Right renal cortex interstitium (tissue), 3 donors: ENCODE measurements at places on chromosomes 1 and 21. TPM values are rescaled to one million over a fixed set of nuclear protein-coding genes. Genes with fewer than 3 reads are reported as not detected.
A peak's percentile ranks its signal among the peaks of the same experiment; 100 is the strongest.

Gene FAM229A
- 4.1 TPM for polyA plus RNA-seq

Gene PTBP2
- 52.2 TPM for polyA plus RNA-seq

Gene FHAD1
- 3.2 TPM for polyA plus RNA-seq

Gene PLEKHN1
- polyA plus RNA-seq, result 0.27 TPM

Gene CEP170
- polyA plus RNA-seq, result 55.2 TPM

Gene USP16
- 48.6 TPM for polyA plus RNA-seq

DNA sequence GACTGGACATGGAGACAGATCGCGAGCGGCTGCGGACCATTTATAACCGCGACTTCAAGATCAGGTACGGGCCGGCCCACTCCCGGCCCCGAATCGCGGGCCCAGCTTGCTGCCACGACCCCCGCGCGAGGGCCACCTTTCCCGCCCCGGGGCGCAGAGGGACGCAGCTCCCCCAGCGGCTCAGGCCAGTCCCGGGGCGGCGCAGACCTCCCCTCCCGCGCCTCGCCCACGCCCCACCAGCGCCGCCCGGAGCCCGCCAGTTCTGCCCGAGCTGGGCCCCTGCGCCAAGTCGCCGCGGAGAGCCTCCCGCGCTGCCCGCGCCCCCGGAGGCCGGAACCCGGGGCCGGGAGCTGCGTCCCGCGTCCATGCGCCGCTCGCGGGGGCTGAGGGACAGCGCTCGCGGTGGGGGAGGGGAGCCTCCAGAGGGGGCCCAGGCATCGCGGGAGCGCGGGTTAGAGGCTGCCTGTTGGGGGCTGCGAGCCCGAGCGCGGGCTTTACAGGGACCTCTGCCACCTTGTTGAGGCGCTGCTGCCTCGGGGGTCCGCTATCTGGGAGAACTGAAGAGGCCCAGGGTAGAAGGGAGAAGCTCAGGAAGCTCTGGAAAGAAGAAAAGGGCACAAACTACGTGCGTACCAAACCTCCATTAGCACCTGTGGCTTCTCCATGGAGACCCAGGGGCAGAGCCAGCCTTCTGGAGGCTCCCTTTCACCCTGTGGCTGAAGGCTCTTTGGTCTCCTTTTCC, 698 bp downstream of the MOV10 start:
- DNase-seq, result peak; percentile 33

GRCh38 chr1:234475167-234475793, 3.7 kb downstream of the TARBP1 start:
- DNase-seq, result no peak

DNA sequence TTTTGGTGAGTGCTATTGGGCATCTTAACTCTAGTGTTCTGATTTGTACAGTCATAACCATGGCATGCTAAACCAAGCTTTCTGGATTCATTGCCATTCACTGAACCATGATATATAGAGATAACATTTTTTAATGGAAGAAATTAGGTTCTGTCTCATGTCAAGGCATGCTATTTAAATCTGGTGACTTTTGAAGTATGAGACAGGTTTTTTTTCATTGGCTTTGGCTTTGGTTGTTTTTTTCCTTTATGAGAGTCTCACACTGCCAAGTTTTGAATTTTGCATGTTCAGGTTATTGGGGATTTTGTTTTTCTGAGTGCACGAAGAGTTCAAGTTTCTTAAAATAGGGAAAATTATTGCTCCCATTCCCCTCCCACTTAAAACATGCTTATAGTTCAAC, 141.3 kb upstream of the ADAMTS5 start:
- DNase-seq, result no peak

- no peak for DNase-seq
Observed at GRCh38 chr1:230879778-230880177, 11.5 kb upstream of the C1orf198 start.

DNA sequence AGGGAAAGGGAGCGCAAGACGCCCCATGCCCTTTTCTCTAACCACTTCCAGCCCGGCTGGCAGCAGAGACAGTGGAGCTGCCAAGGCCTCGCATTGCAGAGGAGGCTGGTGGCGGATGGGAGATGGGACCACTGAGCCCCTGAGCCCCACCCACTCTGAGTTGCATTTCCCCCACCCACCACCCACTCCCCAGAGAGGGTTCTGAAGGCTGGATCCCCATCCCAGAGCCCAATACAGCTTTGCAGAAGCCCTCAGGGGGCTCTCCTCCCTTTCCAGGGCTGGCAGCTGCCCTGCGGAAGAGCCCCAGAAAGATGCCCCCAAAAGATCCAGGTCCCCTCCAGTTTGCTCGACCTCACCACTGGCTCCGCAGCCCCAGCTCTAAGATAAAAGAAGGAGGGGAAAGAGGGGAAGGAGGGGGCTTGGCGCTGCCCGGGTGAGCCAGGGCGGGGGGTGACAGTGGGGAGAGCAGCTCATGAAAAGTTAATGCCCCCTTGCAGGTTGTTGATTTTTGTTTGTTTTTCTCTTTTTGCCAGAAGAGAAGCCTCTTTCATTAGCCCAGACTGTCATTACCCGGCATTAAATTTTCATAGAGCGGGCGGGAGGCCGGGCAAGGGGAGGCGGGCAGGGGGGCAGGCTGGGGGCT, 38.4 kb upstream of the CASZ1 start:
- DNase-seq, result no peak

- no peak for DNase-seq
Observed at GRCh38 chr1:36871146-36871971, 163.0 kb downstream of the GRIK3 start.

DNA sequence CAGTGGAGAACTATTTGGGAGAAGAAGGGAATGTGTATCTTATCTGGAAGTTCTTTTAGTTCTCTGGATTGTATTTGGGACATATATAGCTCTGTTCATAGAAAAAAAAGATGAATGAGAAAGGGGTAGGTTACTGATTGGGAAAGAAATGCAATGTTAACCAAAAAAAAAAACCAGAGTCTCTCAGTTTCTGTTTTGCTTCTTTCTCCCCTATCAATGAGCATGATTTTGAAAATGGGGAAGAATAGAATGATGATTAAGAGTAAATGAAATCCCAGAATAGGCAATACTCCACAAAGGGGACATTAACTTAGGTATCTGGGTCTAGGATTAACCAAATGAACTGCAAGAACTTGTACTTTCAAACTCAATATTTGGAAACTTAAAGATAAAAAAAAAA, 92.9 kb downstream of the RHOU start:
- no peak for DNase-seq

DNA sequence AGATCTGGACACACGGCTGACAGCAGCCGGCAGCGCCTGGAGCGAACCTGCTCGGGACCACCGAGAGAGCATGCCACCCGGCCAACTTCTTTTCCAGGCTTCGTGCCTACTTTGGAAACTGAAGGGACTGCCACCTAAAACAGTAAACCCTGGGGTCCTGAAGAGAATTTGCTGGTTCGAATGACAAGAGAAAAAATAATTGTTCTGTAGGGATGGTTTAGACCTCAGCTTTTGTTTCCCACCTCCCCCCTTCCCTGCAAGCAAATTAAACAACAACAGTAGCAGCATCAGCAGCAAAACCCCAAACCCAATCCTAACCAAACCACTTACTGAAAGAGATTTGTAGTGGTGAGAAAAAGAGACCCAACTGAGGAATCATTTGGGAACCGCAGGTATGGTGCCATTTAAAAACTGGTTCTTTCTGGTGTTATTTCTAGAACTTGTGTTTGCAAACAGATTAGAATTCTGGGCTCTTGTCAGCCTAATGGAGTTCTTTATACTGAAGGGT, 105.6 kb downstream of the LEPR start:
- DNase-seq, result no peak

GRCh38 chr21:15823486-15824150, 93.8 kb downstream of the USP25 start:
- no peak for DNase-seq
